Caki2 (cell line): ENCODE measurements at places on chromosomes 7 and 10.

GRCh38 chr7:30421647-30422196 lies 56.9 kb downstream of the NOD1 start:
- DNase-seq, result no peak

DNA sequence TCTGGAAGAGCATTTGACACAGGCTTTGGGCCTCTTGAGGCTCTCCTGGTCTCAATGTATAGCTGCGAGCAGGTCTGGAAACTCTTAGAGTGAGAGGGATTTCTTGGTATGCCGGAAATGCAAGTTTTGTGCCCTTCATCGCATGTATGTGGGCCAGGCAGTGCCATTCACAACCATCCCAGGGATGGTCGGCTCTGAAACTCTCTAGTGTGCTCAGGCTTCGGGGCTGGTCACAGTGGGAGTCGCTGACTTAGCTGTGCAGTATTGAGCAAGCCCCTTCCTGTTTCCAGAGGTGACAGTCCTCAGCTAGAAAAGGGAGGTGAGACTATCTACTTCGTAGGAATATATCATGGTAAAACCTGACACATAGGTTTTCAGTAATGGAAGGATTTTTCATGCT lies 2.0 kb upstream of the AOAH start:
- no peak for DNase-seq

DNA sequence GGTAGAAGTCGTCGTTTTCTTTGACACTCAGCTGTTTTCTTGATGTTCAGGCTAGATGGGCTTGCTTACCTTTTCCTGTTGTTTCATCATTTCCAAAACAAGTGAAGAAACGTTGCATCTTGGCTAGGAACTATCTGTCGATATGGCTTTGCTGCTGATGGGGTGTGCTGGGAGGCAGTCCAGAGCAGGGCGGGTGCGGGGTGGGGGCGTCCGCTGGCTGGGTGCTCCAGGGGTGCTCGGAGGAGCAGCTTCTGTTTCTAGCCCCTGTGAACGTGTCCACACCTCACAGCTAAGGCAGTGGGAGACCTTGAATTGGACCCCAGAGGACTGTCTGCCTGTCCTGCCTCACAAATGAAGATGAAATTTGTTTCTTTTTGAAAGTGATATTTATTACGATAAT lies 7.6 kb upstream of the SUN1 start:
- DNase-seq, result no peak

DNA sequence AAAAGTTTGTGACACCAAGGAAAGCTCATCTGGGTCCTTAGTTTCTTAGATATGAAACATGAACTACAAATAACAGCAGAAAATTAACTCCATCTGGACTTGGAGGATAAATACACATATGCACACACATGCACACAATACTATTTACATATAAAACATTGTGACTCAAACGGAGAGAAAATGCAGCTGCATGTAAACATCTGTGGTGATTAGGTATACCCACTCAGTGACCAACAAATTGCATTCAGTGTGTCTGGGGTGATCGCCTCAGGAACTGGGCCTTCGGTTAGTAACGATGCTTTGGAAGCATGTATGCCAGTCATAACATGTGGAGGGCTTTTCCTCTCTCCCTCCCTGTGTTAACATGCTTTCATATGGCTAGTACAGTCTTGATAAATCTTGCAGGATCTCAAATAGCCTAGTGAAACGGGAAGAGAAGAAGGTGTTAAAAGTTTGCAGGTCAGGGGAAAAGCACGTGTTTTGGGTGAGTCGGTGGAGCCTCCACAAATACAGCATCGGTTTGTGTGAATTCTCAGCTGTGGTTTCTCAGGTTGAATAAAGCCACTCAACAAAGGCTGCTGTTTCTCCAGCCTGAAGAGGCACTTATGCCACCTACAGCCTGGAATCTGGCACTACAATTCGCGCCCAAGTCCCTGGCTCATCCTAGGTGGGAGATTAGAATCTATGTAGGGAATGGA lies 8.7 kb upstream of the GLRX3 start:
- peak; percentile 54 for DNase-seq

DNA sequence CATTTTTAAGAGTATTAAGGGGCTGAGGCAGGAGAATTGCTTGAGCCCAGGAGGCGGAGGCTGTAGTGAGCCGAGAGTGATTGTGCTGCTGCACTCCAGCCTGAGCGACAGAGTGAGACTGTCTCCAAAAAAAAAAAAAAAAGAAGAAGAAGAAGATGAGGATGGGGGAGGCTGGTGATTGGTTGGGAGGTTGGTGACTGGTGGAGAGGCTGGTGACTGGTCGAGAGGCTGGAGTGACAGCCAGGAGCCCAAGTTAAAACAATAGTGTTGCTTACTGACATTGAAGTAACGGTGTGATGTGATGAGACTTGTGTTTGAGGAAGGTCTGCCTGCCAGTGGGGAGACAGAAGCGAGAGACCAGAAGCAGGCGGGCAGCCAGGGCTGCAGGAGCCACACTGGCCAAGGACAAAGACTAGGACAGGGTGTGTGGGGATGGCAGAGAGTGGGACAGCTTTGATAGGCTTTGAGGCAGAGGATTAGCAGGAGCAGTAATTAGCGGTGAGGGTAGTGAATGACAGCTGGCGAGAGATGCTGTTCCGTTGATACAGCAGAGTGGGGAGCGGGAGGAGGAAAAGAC lies 4.9 kb downstream of the SRRT start:
- no peak for DNase-seq

GRCh38 chr7:142856565-142857245 lies 1.8 kb downstream of the EPHB6 start:
- DNase-seq, result no peak

GRCh38 chr7:107953924-107954303 lies 49.0 kb downstream of the LAMB1 start:
- DNase-seq, result no peak

DNA sequence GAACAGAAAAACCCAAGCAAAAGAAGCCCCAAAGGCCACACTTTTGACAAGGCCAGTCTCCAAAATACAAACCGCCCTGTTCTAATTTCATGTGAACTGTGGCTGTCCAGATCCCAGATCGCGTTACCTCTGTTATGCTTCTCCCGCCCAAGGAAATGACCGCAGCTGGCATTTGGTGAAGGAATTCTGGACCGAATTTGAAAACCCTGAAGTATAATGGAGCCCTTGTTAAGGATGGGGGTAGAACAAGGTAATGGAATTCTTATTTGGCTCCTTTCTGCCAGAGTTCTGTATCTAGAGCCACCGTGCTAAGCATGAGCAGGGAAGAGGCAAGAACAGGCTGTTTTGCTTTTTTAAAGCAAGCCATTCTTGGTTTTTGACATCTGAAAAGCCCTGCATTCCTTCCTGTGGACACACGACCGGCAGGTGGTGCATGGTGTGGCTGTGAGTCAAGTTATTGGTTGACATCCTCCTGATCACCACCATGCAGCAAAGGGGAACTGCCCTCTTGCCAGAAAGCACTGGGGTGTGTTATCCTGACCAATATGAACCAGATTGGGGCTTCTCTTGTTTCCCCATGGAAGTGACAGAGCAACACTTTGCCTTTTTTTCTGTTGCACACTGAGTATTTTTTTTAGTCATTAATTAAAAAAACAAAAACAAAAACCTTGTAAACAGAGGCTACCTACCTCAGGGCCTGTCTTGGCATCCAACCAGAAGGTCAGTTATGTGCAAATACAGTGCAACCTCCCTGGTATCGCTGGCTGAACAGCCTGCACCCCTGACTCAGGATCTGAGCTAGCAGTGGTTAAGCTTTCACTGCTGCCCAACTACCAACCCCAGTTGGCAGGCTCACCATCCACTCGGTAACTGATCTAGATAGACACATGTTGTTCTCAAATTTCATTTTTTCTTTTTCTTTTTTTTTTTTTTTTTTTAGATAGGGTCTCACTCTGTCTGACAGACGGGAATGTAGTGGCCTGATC lies 14.2 kb downstream of the UCMA start:
- DNase-seq, result peak; percentile 60

GRCh38 chr10:99689461-99689860 lies 30.2 kb downstream of the ENTPD7 start:
- no peak for DNase-seq

- no peak for DNase-seq
Observed at GRCh38 chr7:22598318-22598920, 98.4 kb upstream of the STEAP1B start.

- DNase-seq, result no peak
Observed at GRCh38 chr10:49191349-49191748, 3.2 kb upstream of the TMEM273 start.

- no peak for DNase-seq
Observed at GRCh38 chr7:157440346-157441022, 103.7 kb downstream of the DNAJB6 start.

- no peak for DNase-seq
Observed at GRCh38 chr10:30781670-30782121, 152.1 kb upstream of the LYZL2 start.

- no peak for DNase-seq
Observed at GRCh38 chr7:5439572-5440496, 16.2 kb upstream of the TNRC18 start.

DNA sequence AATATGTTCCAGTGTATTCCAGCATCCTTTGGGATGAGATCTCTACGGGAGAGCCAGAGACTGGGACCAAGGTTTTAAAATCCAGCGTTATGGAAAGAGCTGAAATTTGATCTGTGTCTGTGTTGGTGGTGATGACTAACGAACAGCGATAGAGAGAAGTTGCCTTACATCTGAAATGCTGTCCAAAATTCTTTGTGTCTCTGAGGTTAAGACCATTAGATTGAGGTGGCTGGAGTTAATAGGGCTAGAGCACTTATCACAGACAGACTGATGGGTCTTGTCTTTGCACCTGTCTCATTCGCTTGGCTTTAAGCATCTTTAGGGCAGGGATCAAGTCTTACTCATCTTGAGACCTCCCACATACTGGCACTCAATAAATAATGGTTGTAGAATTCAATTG lies 41.0 kb upstream of the RAPGEF5 start:
- no peak for DNase-seq

DNA sequence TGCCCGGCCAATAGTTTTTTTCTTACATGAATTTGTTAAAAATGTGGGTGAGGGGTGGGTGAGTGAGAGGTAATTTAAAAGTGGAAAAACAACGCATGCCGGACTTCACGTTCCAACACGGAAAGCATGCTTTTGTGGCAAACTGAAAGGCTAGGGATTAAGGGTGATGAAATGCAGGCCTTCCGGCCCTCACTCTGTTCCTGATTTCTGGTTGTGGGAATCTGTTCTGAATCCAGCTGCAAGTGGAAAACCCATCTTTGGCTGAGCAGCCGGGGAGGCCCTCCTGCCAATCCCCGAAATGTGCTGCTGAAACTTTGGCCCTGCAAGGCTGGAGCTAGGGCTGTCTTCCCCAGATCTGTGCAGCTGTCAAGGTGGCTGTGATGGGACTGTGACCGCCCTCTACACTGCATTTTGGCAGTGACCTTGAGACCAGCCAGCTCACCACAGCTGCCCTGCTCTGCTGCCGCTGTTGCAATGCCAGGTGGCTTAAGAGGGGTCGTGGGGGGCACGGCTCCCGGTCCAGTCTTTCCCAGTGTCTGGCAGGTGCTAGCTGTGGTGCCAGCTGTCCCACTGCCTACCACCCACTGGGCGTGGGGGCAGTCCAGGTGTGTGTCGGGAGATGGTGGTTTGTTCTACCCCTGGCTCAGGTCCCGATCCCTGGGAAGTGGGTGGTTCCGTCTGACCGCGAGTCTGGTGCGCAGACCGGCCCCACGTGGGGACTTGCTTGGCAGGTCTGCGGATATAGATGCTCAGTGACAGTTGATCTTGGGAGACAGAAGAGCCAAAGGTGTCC lies 39.0 kb downstream of the TET1 start:
- DNase-seq, result no peak

DNA sequence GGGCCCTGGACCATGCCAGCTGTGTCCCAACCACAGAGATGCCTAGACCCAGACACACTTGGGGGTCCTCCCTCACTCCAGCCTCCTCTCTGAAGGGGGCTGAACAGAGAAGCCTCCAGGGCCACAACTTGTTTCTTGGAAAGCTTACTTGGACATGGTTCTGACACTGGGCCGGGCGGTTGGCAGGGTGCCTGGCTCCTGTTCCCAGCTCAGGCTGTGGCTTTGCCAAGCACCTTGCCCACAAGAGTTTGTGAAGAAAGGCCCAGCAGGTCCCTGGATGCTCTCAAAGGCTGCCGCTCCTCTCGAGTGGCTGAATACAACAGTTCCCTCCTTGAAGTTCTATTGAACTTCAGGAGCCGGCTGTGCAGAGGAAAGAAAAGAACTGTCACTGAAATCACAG lies 181.6 kb downstream of the PTPN20 start:
- no peak for DNase-seq

DNA sequence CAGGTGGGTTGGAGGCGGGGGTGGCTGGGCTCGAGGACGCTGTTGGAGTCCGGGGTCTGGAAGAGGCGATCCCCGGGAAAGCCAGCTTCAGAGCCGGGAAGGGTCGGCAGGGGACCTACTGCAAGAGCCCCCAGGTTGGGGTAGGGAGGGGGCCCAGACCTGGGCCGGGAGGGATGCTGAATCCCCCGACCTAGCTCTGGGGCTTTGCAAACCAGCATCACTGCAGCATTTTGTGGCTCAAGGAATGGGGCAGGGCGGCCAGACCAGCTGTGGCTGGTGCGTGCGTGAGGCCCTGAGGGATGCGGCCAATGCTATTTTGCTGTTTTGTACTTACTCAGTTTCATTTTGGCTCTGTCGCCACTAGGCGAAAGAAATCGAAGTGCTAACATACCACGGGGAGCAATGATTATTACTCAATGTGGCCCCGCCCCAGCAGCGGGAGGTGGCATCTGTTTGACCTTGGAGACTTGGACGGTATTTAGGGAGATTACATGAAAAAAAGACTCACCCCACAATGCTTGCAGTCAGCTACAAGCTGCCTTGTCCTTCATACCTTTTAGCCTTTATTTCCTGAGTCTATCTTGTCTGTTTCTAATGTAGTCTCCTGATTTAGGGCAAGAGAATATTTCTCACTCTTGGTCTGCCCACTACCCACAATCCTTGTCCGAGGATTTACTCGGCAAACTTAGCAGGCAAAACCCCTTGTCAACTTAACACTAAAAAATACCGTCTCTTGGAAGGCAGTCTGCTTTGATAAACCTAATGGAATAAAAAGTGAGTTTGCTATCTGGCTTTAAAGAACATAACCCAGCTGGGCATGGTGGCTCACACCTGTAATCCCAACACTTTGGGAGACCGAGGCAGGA lies 16.2 kb downstream of the HSPB1 start:
- peak; percentile 68 for DNase-seq

DNA sequence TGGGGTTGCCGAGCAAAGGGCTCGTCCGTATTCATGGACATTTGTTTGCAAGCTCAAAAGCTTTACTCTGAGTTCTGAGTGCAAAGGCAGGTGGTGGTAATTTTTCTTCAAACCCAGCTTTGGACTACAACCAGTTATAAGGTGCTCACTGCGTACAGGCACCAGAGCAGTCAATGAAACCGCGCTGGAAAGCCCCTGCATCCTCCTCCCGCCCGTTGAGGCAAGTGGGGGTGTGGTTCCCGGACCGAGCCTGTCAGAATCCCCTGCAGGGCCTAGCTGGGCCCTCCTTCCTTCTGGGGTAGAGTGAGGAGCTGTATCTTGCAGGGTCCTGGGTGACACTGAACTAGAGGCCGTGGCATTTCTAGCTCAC lies 22.3 kb downstream of the AMZ1 start:
- no peak for DNase-seq
